ENCODE measurements at places on chromosomes 7 and 10.

GRCh38 chr10:75230600-75231038, 5.1 kb downstream of the COMTD1 start:
- no peaks in the 10 kb centered on the region for H3K27me3 ChIP-seq
- no peak overlapping the region for H3K4me3 ChIP-seq
- peaks cover 47% of the 10 kb centered on the region for H3K36me3 ChIP-seq
- H3K27ac ChIP-seq = peak overlapping the region; percentile 94

- H3K4me3 ChIP-seq = no peak overlapping the region
- no peaks in the 10 kb centered on the region for H3K4me1 ChIP-seq
- no peaks in the 10 kb centered on the region for H3K27me3 ChIP-seq
- no peaks in the 10 kb centered on the region for H3K36me3 ChIP-seq
- DNase-seq = no peak
These were observed 118.2 kb downstream of the CUX1 start for GRCh38 chr7:101935521-101936141.

DNA sequence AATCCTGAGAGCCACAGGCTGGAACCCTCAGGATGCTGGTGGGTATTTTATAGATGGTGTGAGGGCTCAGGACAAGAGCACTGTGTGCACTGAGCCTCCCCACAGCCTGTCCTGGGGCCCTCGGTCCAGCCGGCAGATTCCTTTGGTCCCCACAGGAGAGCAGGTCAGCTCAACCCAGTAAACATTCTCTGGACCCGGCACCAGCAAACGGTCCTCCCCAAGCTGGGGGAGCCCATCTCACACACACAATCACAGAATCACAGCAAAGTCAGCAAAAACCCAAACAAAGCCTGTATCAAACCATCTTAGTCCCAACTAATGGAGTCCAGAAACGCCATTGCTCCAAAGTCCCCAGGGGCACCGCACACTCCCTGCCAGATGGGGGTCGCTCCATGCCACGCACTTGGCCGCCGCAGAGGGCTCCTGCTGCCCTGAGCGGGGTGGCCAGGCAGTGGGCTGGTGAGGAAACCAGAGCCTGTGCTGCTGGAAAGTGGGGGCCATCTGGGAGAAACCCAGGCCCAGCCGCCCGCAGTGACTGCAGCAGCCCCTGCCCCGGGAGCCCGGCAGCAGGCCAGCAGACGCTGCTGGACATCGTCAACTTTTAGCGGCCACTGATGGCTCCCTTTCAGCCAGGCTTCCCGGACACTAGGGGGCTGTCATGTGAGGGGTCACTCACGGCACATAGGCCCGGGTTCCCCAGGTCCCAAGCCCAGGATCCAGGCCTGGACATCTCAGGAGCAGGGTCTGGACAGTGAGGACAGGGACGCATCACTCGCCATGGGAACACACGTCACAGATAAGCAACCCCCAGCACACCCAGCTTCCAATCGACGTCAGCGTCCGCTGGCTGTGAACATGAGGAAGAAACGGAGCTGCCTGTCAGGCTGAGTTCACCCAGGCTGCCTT, 52.6 kb downstream of the DPYSL4 start:
- no peak overlapping the region for H3K4me3 ChIP-seq
- no peaks in the 10 kb centered on the region for H3K4me1 ChIP-seq
- no peak for DNase-seq
- H3K36me3 ChIP-seq = no peaks in the 10 kb centered on the region

DNA sequence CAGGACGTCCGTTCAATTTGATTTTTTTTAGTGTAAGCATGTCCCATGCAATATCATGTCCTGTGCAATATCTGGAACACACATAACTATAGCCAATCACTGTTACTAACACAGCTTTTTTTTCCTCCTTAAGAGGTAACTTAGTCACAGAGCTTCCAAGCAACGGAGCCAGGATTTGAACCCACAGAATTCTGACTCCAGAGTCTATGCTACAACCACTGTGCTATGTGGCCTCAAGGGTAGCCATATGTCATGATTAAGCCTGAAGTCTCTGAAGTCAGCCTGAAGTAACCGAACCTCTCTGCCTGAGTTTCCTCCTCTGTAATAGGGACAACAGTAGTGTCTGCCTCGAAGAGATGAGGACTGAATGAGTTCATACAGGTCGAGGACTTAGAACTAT, 42.2 kb upstream of the TCF7L2 start:
- H3K27me3 ChIP-seq = peaks cover 2% of the 10 kb centered on the region
- DNase-seq = no peak
- no peaks in the 10 kb centered on the region for H3K4me1 ChIP-seq
- H3K27ac ChIP-seq = no peak overlapping the region

DNA sequence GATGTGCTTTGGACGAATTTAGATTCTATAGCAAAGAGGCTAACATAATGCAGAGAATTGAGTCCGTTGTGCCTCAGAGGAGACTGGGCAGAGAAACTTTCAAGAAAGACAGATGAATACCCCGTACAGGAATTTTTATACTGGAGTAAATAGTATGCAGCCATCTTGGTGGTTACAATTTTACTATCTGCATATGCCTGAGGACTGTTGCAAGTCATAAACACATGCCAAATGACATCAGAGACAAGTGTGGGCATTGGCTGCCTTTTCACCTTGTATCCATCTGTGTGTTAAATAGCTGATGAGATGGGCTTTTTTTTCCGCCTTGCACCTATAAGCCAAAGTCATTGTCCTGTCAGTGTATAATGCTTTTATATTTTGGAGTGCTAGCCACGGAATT, 267.5 kb upstream of the SP4 start:
- no peaks in the 10 kb centered on the region for H3K27me3 ChIP-seq
- no peak overlapping the region for H3K4me3 ChIP-seq
- no peak overlapping the region for H3K27ac ChIP-seq
- H3K36me3 ChIP-seq = no peaks in the 10 kb centered on the region
- H3K4me1 ChIP-seq = no peaks in the 10 kb centered on the region

- no peak overlapping the region for H3K27ac ChIP-seq
- H3K27me3 ChIP-seq = no peaks in the 10 kb centered on the region
- no peak for DNase-seq
- H3K4me3 ChIP-seq = no peak overlapping the region
- peaks cover 3% of the 10 kb centered on the region for H3K36me3 ChIP-seq
- peaks cover 15% of the 10 kb centered on the region for H3K4me1 ChIP-seq
These were observed 2.8 kb downstream of the BORCS7 start for GRCh38 chr10:102856758-102857424.

DNA sequence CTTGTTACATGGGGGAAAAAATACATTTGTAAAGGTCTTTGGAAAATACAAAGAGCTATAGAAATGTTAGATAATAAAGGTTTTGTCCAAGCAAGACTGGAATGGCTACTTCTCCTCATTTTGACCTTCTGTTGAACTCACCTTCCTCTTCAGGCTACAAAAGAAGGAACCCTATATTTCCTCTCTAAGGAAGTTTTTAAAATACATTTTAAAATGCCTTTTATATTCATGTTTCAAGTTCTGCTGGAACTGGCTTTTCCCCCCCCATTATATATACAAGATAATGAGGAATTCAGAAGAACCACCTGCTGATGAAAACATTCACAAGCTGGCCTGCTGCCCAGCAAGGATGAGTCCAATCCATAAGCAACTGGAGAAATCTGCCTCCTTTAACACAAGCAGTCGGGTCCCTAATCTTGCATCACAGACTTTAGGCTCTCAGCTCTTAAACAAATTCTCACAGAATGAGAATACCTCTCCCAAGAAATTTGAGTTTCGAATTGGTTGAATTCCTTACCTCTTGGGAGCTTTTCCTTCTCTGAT, 44.6 kb downstream of the MTERF1 start:
- no peak overlapping the region for H3K4me3 ChIP-seq
- H3K27me3 ChIP-seq = no peaks in the 10 kb centered on the region
- no peak overlapping the region for H3K27ac ChIP-seq

DNA sequence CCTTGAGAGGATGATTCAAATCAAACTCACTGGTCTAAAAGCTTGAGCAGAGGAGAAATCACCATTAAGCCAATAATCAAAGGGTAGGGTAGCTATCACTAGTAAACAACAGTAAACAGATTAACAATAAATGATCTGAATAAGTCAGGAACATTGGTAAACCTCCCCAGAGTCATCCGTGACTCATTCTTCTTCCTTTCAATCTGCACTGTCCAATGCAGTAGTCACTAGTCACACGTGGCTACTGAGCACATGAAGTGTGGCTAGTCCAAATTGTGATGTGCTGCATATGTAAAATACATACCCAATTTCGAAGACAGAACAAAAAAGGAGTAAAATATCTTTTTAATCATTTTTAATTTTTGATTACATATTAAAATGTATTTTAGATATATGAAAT, 64.0 kb downstream of the ERCC6 start:
- no peaks in the 10 kb centered on the region for H3K4me1 ChIP-seq
- no peak overlapping the region for H3K4me3 ChIP-seq
- no peak overlapping the region for H3K27ac ChIP-seq
- DNase-seq = no peak

GRCh38 chr10:58385784-58386112, 538 bp downstream of the TFAM start:
- H3K36me3 ChIP-seq = peaks cover 25% of the 10 kb centered on the region
- H3K27ac ChIP-seq = peak overlapping the region; percentile 97
- no peaks in the 10 kb centered on the region for H3K27me3 ChIP-seq
- peaks cover 44% of the 10 kb centered on the region for H3K4me1 ChIP-seq
- peak overlapping the region; percentile 99 for H3K4me3 ChIP-seq
- peak; percentile 43 for DNase-seq

- peaks cover 16% of the 10 kb centered on the region for H3K4me1 ChIP-seq
- H3K27me3 ChIP-seq = peaks cover 38% of the 10 kb centered on the region
- DNase-seq = peak; percentile 5
- no peak overlapping the region for H3K4me3 ChIP-seq
These were observed 8.7 kb upstream of the MYL7 start for GRCh38 chr7:44149571-44150465.

- no peaks in the 10 kb centered on the region for H3K36me3 ChIP-seq
- DNase-seq = no peak
- H3K4me1 ChIP-seq = no peaks in the 10 kb centered on the region
- H3K4me3 ChIP-seq = no peak overlapping the region
- peaks cover 15% of the 10 kb centered on the region for H3K27me3 ChIP-seq
These were observed 118.0 kb downstream of the COBL start for GRCh38 chr7:51198654-51199053.

- peaks cover 18% of the 10 kb centered on the region for H3K36me3 ChIP-seq
- no peak for DNase-seq
- H3K27ac ChIP-seq = peak overlapping the region; percentile 87
These were observed 558 bp downstream of the TCTN3 start for GRCh38 chr10:95693071-95693667.

DNA sequence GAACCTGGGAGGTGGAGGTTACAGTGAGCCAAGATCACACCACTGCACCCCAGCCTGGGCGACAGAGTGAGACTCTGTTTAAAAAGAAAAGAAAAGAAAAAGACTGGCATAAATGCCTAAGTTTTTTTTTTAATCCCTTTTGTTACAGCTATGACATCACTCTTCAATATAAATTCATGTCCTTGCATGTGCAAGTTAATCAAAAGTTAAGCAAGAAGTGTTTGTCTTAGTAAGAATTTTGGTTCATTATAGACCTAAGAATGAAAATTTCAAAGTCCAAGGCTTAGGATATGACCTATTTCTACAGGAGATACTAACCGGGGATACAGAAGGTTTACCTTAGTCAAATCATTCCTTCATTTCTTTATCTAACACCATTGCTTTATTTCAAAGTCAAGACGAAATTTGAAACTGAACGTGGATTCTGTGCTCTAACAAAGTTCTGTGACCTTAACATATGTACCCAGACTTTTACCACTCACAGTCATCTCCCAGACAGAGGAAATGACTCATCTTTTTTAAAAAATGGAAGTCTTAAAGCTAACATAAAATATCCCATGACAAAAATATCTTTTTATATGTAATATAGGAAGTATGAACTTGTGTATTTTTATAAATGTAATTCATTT, 29.3 kb upstream of the ITGB8 start:
- no peaks in the 10 kb centered on the region for H3K27me3 ChIP-seq
- H3K27ac ChIP-seq = no peak overlapping the region
- H3K4me3 ChIP-seq = no peak overlapping the region
- H3K4me1 ChIP-seq = no peaks in the 10 kb centered on the region

GRCh38 chr7:77550586-77550985, 13.5 kb downstream of the PTPN12 start:
- no peak overlapping the region for H3K4me3 ChIP-seq
- peaks cover 6% of the 10 kb centered on the region for H3K36me3 ChIP-seq
- no peak for DNase-seq
- no peaks in the 10 kb centered on the region for H3K4me1 ChIP-seq
- H3K27me3 ChIP-seq = no peaks in the 10 kb centered on the region
- no peak overlapping the region for H3K27ac ChIP-seq

DNA sequence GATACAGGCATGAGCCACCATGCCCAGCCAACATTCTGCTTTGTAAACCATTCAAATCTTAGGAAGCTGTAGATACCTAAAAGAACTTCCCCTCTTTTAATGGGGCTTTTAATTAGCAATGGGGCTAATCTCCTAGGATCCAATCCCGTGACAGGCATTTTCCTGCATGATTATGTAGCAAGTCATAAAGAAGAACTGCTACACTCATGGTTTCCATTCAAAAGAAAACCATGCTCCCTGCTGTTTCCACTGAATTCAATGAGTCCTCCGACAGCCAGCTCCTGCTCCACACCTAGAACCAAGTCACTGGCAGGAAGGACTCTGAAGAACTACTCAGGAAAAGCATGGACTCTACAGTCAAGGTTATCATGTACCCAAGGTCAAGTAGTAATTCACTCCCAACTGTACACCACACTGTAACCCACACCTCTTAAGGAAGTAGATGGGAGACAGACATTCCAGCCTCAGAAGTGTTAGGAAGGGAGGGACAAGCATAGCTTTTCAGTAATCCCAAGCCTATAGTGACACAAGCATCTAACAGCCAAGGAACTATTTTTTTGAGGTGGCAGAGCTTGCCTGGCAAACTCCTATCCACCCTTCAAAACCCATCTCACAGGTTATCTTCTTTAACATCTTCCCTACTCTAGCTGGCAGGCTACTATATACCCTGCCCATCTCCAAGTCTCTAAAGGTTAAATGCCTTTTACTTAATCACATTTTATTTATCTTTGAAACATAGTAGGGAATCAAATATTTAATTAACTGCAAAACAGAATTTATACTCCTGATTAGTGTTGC, 47.5 kb downstream of the CTBP2 start:
- no peak overlapping the region for H3K27ac ChIP-seq
- no peak overlapping the region for H3K4me3 ChIP-seq
- H3K36me3 ChIP-seq = no peaks in the 10 kb centered on the region
- H3K4me1 ChIP-seq = no peaks in the 10 kb centered on the region
- H3K27me3 ChIP-seq = no peaks in the 10 kb centered on the region
- no peak for DNase-seq

DNA sequence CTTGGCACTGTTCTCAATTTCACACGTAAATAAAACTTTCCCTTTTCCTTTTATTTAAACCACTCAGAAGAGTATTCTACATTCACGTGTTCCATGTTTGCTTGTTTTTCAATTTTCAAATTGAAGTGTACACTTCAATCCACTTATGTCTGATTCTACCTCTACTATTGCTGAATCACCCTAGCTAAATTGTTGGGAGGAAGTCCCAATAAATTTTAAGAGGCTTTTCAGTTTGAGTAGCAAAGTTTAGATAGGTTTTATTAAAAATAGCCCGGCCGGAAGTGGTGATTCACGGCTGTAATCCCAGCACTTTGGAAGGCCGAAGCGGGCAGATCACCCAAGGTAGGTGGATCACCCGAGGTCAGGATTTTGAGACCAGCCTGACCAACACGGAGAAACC, 1414.7 kb upstream of the CELF2 start:
- no peaks in the 10 kb centered on the region for H3K36me3 ChIP-seq
- no peak for DNase-seq
- no peaks in the 10 kb centered on the region for H3K27me3 ChIP-seq
- H3K27ac ChIP-seq = no peak overlapping the region

GRCh38 chr7:90660819-90661218, 64.7 kb downstream of the CDK14 start:
- no peak overlapping the region for H3K4me3 ChIP-seq
- H3K4me1 ChIP-seq = no peaks in the 10 kb centered on the region
- no peaks in the 10 kb centered on the region for H3K27me3 ChIP-seq
- H3K27ac ChIP-seq = no peak overlapping the region
- H3K36me3 ChIP-seq = no peaks in the 10 kb centered on the region
- no peak for DNase-seq
